ENCODE measurements at places on chromosomes 3 and 15. TPM values are rescaled to one million over a fixed set of nuclear protein-coding genes. Genes with fewer than 3 reads are reported as not detected.

- DNase-seq: no peak
These were observed 65.8 kb upstream of the CADPS start for GRCh38 chr3:62940771-62941563.

DNA sequence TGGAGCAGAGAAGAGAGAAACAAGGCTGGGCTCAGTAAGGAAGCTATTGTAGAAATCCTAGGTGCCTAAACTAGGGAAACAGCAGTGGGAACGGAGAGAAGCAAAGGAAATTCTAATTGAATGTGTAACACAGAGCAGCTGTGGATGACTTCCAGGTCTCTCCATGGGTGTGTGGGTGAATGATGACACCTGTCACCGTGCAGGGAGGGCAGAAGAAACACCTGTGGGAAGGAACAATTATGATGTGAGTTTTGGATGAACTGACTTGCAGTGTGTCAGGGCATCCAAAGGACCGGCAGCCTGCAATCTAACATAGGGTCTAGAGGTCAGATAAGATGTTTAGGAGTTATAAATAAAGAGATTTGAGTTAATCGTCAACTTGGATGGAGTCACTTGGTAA lies 144.2 kb downstream of the RYR3 start:
- no peak for DNase-seq

GRCh38 chr15:50046159-50046558 lies 72.9 kb downstream of the ATP8B4 start:
- no peak for DNase-seq

GRCh38 chr3:78660957-78661356 lies 1106.8 kb downstream of the ROBO1 start:
- DNase-seq: no peak

GRCh38 chr15:79035111-79035601 lies 55.4 kb downstream of the RASGRF1 start:
- peak; percentile 78 for DNase-seq

The CFAP20DC gene
- 9.9 TPM for total RNA-seq

Data from H7 (cell line).